ENCODE measurements at places on chromosomes 5 and 9. TPM values are rescaled to one million over a fixed set of nuclear protein-coding genes. Genes with fewer than 3 reads are reported as not detected.

Gene B4GALT1
- 33.5 TPM for total RNA-seq

Gene GABBR2
- not detected for total RNA-seq

DNA sequence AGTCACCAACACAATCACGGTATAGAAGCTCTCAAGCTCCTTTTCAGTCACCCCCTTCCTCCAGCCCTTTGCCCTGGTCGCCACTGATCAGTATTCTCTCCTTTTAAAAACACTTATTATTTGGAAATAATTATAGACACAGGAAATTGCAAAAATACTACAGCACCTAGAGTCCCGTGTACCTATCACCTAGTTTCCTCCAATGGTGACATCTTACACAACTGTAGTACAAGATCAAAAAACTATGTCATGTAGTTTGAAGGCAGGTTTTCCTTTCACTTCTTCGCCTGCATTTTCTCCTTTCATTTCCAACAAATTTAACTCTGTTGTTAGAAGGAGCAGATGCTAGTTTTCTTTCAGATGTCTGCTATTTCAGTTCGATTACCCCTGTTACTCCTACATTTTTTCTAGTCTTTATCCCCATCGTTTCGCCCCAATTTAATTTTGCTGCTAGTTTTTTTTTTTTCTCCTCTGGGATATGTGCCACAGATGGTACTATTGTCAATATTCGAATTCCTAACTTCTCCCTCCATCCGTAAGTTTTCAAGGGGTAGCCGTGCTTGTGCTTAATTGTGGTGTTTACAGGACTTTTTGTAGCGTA lies 612 bp upstream of the ATG10 start:
- peaks cover 15% of the 10 kb centered on the region for H3K4me1 ChIP-seq
- H3K4me3 ChIP-seq = peak overlapping the region; percentile 82
- no peaks in the 10 kb centered on the region for H3K36me3 ChIP-seq

- no peak overlapping the region for H3K4me3 ChIP-seq
- H3K27ac ChIP-seq = no peak overlapping the region
- H3K4me1 ChIP-seq = peaks cover 4% of the 10 kb centered on the region
These were observed 33.8 kb downstream of the FANCC start for GRCh38 chr9:95283673-95284072.
